ENCODE measurements at places on chromosomes 2 and 18.

DNA sequence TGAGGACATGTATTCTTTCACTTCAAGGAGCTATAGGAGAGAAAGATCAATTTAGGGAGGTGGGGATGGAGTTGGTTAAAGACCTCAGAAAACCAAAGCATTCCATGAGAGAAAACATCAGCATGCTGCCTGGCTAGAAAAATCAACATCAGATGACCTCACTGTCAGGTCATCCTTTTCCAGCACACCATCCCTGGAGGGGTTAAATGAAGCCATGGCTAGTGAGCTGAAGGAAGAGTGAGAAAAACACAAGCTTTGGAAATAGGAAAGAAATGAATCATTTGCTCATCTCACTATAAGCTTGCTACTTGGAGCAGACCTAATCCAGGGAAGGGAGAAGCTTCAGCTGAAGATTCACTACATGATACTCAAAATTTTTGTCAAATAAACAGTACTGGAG is 109.5 kb upstream of the ITGB6 start:
- no peak for DNase-seq

GRCh38 chr2:233413559-233414272 is 59.4 kb downstream of the DGKD start:
- DNase-seq, result peak; percentile 63

DNA sequence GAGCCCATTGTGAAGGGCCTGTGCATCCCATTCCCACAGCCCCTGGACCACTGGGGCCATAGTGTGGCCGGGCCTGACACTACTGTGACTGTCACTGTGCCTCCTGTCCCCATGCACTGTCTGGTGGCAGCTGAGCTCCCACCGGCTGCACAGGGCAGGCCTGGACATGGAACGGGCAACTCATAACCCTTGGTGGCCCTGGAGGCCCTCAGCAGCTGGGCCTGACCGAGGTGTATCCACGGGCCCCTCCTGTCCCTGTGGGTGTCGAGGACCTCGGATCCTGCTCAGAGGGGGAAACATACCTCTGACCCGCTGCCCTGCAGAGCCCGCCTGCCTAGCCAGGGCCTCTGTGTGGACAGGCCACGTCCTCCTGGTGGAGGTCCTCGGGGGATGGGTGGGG is 7.8 kb upstream of the GAL3ST2 start:
- DNase-seq, result no peak

- DNase-seq, result no peak
These were observed 204.0 kb upstream of the ID2 start for GRCh38 chr2:8477552-8478470.

DNA sequence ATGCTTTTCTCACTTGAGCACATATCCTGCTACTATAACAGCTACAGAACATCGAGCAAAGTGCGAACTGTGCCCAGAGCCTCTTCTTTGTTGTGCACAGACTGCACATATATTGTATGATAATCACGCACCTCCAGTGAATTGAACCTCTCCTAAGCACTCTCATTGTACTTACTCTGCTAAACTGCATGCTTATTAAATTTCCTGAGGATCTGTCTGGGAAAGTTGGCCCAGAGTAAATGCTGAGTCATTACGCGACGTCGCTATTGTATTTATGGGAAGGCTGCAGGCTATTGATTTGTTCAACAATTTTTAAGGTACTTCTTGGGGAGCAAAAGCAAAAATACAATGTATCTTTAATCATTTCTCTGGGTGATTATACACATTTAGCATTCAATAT is 399.6 kb upstream of the DSEL start:
- DNase-seq, result no peak

DNA sequence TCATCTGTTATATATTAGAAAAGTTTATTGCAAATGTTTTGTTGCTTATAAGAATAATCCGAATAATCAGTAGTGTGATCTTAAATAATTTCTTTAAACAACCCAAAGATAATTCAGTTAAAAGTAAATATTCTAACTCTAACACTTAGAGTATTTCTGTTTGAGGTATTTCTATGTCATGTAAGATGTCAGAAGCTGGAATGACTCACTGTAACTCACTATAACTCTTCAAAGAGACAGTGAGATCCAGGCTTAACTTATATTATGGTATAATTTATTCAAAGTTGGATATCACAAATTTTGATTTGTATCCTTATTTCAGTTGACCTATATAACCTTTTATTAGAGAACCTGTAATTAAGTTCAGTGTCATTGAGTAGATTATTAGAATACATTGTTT is 6.9 kb downstream of the MBD5 start:
- DNase-seq, result no peak

GRCh38 chr2:122063716-122064115 is 308.3 kb downstream of the TSN start:
- no peak for DNase-seq

- DNase-seq, result no peak
These were observed 8.4 kb upstream of the MEIS1 start for GRCh38 chr2:66426244-66427111.

DNA sequence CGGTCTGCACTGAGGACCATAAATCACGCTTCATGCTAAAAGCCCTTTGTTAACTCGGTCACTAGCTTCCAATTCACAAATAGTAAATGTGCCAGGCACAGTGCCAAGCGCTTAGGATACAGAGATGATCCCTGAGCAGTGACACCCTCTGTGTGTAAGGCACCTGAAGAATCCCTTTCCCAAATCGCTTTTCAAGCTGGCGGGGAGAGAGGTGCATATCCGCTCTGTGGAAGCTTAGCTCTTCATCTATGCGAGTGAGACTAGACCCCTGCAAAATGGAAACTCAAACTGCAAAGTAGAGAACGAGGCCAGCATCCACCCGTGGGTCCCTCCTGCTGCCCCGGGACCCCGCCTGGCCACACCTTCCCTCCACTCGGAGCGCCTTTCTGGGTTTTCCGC is 2.4 kb downstream of the PIEZO2 start:
- DNase-seq, result no peak

Measured in activated CD4-positive, alpha-beta T cell treated with anti-CD3 and anti-CD28 coated beads, Interleukin-2, amount 50 U/mL, for 1 hour (primary cell).